ENCODE measurements at places on chromosomes 7 and 10. TPM values are rescaled to one million over a fixed set of nuclear protein-coding genes. Genes with fewer than 3 reads are reported as not detected.

- no peaks in the 10 kb centered on the region for H3K27me3 ChIP-seq
- H3K36me3 ChIP-seq, result no peaks in the 10 kb centered on the region
- H3K4me3 ChIP-seq, result no peak overlapping the region
- no peak overlapping the region for H3K27ac ChIP-seq
- no peaks in the 10 kb centered on the region for H3K4me1 ChIP-seq
- no peak for DNase-seq
Observed at GRCh38 chr7:87318741-87319140, 26.7 kb upstream of the CROT start.

GRCh38 chr10:101393378-101393777, 39.4 kb downstream of the BTRC start:
- H3K36me3 ChIP-seq, result peaks cover 7% of the 10 kb centered on the region
- no peak overlapping the region for H3K4me3 ChIP-seq
- H3K27ac ChIP-seq, result no peak overlapping the region
- no peaks in the 10 kb centered on the region for H3K27me3 ChIP-seq

Gene HECW1
- 0.11 TPM for total RNA-seq

- no peak overlapping the region for H3K27ac ChIP-seq
- H3K27me3 ChIP-seq, result no peaks in the 10 kb centered on the region
- no peak overlapping the region for H3K4me3 ChIP-seq
- no peaks in the 10 kb centered on the region for H3K4me1 ChIP-seq
Observed at GRCh38 chr7:40824461-40824860, 689.7 kb downstream of the SUGCT start.

- DNase-seq, result no peak
- no peaks in the 10 kb centered on the region for H3K27me3 ChIP-seq
- H3K27ac ChIP-seq, result no peak overlapping the region
- no peak overlapping the region for H3K4me3 ChIP-seq
- H3K36me3 ChIP-seq, result no peaks in the 10 kb centered on the region
Observed at GRCh38 chr7:110246118-110246517, 844.8 kb upstream of the LRRN3 start.

- no peaks in the 10 kb centered on the region for H3K4me1 ChIP-seq
- no peak overlapping the region for H3K27ac ChIP-seq
- H3K36me3 ChIP-seq, result no peaks in the 10 kb centered on the region
- DNase-seq, result no peak
Observed at GRCh38 chr10:130434446-130435385, 298.5 kb downstream of the GLRX3 start.

Gene ZNF212
- 10.0 TPM for total RNA-seq

Gene DPCD
- 25.5 TPM for total RNA-seq

Gene NXPH1
- total RNA-seq, result 0.17 TPM

DNA sequence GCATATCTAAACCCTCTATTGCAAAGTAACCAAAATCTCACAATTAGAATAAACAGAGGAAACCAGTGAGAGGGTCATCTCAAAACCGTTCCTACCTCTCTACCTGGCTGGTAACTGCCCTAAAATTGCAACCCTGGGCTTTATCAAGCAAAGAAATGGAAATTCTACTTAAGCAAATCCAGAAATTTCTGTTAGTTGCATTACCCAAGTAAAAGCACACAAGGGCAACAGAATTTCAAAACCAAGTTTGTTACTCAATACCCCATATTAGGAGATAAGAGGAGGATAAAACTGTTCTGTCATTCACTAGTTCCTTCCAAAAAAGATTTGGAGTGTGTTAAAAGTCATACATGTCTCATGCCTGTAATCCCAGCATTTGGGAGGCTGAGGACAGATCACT, 195.3 kb downstream of the FAM107B start:
- H3K27me3 ChIP-seq, result no peaks in the 10 kb centered on the region
- H3K27ac ChIP-seq, result no peak overlapping the region
- no peak for DNase-seq

Gene EPO
- not detected for total RNA-seq

Gene GRID2IP
- 0.80 TPM for total RNA-seq

GRCh38 chr7:151940048-151940811, 16.0 kb upstream of the GALNTL5 start:
- no peak overlapping the region for H3K27ac ChIP-seq
- DNase-seq, result no peak
- H3K36me3 ChIP-seq, result no peaks in the 10 kb centered on the region
- no peak overlapping the region for H3K4me3 ChIP-seq

Gene ZNF488
- 0.64 TPM for total RNA-seq

Data from lung (tissue), 17 donors.